ENCODE measurements at places on chromosomes 2 and 18.

GRCh38 chr2:47031909-47032668, 116.5 kb upstream of the MCFD2 start:
- no peak for DNase-seq

DNA sequence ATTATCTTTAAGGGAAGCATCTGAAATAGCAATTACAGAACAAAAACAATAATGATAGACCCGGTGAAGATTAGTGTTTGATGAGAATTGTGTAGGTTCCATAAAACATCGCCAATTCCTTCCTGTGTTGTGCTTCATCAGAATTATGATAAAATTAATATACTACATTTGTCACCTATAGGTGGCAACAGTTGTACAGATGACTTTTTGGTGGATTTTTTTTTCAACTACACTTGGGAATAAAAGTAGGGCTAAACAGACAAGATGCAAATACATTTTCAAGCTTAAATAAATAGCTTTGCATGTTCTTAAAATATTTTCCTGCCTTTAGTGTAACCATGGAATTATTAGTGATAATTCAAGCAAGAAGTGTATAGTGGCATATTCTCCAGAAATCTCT, 7.0 kb upstream of the LYPD1 start:
- no peak for DNase-seq

DNA sequence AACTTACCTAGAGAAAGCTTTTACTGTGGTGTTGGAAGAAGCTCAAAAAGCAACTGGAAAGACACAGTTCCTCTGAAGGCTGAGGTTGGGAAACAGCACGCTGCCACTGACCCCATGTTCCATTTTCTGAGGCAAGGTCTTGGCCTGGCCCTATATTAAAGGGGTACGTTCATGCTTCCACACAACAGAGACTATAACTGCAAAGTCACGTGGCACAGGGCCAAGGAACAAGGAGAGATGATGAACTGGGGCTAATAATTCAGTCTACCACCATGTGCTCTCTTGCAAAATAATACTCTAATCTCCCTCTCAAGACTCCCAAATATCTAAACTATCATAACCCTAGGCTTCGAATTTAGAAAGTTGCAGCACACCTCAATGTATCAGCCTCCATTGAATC, 381.6 kb downstream of the DSEL start:
- no peak for DNase-seq

DNA sequence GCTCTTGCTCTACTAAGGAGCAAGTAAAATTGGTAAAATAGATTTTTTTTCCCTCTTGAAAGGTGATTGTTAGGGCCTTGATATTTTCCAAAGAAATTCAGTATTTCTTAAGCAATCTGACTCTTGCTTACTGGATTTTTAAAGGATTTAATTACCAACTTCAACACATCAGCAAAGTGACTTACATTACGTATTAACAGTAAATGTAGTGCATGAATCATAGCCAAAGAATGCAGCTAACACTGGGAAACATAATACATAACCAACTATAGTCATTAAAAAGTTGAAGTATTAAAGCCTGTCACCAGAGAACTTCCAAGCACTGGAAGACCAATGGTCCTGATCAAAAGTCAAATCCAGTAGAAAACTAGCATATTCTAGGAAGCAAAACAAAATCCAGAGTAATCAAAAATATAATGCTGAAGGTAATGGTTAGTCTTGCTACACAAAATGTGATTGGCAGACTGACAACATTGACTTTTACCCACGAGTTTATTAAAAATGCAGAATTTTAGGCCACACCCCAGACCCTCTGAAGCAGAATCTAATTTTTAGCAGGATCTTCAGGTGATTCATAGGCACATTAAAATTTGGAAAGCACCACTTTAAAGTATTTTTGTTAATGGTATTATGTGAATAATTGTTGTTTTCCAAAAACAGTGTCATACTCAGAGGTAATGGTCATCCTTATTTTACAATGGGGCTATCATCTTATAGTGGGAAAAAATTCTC, 31.8 kb upstream of the CAVIN2 start:
- no peak for DNase-seq

DNA sequence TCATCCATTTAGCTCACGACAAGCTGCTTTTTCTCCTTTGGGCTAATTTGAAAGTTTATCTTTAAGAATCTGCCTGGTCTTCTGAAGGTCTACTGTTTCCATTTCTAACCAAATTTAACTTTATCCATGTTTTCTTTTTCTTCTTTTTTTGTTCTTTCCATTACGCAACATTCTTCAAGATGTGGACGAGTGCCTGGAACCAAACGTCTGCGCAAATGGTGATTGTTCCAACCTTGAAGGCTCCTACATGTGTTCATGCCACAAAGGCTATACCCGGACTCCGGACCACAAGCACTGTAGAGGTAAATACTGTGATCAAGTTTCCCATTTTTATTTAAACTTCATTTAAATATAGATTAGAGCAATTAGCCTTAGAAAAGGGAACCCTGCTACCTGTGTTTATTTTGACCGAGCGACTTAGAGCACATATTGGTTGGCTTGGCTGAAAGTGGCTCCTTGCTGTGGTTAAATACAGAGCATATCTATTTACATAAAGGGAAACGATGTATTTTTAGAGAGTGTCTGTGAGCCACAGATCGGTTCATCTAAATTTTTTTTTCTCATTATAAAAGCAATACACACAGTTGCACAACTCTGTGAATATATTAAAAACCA, 183.4 kb upstream of the RASGRP3 start:
- DNase-seq, result no peak

Measured in liver (tissue), 10 donors.